ENCODE measurements at places on chromosomes 4 and X.

DNA sequence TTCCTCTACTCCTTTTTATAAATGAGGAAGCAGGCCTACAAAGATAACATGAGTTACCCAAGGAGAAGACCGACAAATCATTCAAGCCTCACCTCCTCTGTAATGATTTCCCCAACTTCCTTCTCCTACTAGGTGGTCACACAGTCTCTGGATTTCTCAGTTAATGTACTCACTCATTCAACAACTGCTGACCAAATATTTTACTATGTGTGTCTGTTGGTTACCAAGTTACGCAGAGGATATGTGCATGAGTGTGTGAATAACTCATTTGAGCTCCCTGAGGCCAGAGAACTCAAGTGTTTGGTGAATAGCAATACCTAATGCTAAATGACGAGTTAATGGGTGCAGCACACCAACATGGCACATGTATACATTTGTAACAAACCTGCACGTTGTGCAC lies 10.4 kb downstream of the CASK start:
- no peak for DNase-seq

DNA sequence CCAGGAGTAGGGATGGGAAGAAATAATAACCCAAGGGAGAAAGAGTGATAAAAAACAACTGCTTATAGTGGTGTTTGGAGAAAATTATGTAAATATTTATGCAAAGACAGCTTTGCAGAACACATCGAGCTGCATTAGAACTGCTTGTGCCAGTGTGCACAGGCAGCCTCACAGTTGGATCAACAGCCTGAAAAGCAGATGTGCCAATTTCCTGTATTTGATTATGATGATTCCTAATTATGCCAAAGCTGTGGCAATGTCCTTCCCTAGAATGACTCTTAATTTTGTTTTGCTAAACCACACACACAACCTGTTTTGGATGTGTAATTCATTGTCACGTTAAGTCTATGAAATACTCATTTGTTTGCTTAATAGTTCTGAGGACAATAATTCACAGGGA lies 30.6 kb upstream of the ANTXR2 start:
- no peak for DNase-seq

GRCh38 chr4:153523164-153523796 lies 57.1 kb downstream of the TMEM131L start:
- DNase-seq: no peak

- DNase-seq: no peak
These were observed 32.4 kb upstream of the PJA1 start for GRCh38 chrX:69197690-69198089.

DNA sequence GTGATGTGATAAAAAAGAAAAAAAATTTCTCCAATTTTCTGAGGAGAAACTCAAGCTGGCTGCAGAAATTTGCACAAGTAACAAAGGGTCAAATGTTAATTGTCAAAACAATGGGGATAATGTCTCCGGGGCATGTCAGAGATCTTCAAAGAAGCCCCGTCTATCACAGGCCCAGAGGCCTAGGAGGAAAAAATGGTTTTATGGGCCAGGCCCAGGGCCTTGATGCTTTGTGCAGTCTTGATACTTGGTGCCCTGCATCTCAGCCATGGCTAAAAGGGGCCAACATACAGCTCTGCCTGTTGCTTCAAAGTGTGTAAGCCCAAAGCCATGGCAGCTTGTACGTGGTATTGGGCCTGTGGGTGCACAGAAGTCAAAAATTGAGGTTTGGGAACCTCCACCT lies 961.0 kb downstream of the FAM133A start:
- DNase-seq: no peak

GRCh38 chr4:140237616-140238350 lies 83.8 kb upstream of the MAML3 start:
- no peak for DNase-seq

DNA sequence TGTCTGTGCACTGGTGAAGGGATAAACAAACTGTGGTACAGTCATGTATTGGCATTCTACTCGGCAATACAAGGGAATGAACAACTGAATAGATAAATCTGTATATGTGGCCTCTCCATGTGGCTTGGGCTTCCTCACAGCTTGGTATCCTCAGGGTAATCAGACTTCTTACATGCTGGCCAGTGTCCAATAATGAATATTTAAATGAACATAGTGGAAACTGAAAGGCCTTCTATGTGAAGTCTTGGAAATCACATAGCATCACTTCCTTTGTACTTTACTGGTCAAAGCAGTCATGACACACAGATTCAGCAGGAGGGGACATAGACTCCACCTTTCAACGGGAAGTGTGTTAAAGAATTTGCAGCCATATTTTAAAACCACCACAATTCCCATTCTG lies 33.4 kb upstream of the GPR101 start:
- DNase-seq: no peak

- no peak for DNase-seq
These were observed 12.4 kb downstream of the NKX1-1 start for GRCh38 chr4:1393866-1394265.
